ENCODE measurements at places on chromosomes 12 and 14.
A peak's percentile ranks its signal among the peaks of the same experiment; 100 is the strongest.

GRCh38 chr14:97052001-97052400 lies 254.8 kb downstream of the VRK1 start:
- no peaks in the 10 kb centered on the region for H3K36me3 ChIP-seq
- no peak for DNase-seq

- no peak for DNase-seq
- no peaks in the 10 kb centered on the region for H3K27me3 ChIP-seq
- no peaks in the 10 kb centered on the region for H3K4me1 ChIP-seq
- no peak overlapping the region for H3K27ac ChIP-seq
- H3K4me3 ChIP-seq, result no peak overlapping the region
Measured at GRCh38 chr14:102665621-102666020, 73.2 kb downstream of the RCOR1 start.

GRCh38 chr12:95995238-95996031 lies 709 bp downstream of the HAL start:
- no peak overlapping the region for H3K27ac ChIP-seq
- DNase-seq, result no peak
- no peaks in the 10 kb centered on the region for H3K36me3 ChIP-seq
- no peaks in the 10 kb centered on the region for H3K27me3 ChIP-seq
- no peak overlapping the region for H3K4me3 ChIP-seq

- H3K36me3 ChIP-seq, result peaks cover 68% of the 10 kb centered on the region
- no peak overlapping the region for H3K27ac ChIP-seq
- H3K4me3 ChIP-seq, result no peak overlapping the region
- DNase-seq, result no peak
- H3K4me1 ChIP-seq, result peaks cover 9% of the 10 kb centered on the region
Measured at GRCh38 chr14:102033241-102033640, 53.6 kb downstream of the HSP90AA1 start.

DNA sequence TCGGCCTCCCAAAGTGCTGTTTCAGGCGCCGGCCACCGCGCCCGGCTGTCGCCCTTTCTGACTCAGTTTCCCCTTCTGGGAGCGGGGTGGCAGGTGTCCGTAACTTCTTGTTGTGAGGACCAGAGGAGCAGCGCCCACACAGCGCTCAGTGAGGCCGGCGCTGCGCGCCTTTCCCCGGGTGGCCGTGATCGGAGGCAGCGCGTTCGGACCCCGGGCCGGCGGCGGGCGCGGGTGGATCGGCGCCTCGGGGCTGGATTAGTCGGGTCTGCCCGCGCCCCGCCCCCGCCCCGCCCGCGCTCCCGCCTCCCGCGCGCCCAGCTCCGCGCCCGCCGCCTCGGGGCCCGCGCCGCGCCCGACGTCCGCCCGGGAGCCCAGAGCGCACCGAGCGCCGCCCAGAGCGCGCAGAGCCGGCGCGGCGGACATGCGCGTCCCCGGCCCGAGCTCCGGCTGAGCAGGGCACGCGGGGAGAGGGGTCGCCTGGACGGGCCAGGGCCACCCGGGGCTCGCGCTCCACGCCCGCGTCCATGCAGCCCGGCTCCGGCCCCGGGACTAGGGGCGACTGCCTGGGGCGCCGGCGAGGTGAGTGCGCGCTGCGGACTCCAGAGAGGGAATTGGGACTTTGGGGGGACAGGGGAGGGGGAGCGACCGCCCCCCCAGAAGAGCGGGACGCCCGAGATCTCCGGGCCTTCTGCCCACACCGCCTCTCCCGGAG lies 50.6 kb downstream of the LRCOL1 start:
- peak overlapping the region; percentile 74 for H3K4me3 ChIP-seq
- peak; percentile 38 for DNase-seq
- no peak overlapping the region for H3K27ac ChIP-seq
- H3K36me3 ChIP-seq, result peaks cover 16% of the 10 kb centered on the region

DNA sequence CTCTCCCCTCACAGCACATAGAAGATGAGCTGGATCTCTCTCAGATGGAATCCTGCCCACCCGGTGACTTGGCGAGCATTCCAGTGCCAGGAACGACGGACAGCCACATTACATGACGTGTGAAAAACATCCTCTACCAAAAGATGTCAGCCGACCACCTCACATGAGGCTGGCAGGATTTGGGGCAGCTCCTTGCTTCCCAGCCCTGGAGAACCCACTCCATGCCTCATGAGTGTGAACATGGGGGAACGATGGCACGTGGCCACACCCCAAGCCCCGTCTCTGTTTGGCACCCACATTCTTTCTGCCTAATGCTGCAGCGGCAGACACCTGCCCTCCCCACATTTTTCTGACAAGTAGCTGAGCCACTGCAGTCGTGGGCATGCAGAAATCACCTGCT lies 202.5 kb downstream of the CALM1 start:
- H3K27ac ChIP-seq, result no peak overlapping the region
- H3K4me1 ChIP-seq, result peaks cover 7% of the 10 kb centered on the region
- H3K27me3 ChIP-seq, result no peaks in the 10 kb centered on the region
- H3K4me3 ChIP-seq, result no peak overlapping the region

All from mesenchymal stem cell (in vitro differentiated cells and primary cell).